Adipocyte (in vitro differentiated cells): ENCODE measurements at places on chromosomes 11 and 22.

DNA sequence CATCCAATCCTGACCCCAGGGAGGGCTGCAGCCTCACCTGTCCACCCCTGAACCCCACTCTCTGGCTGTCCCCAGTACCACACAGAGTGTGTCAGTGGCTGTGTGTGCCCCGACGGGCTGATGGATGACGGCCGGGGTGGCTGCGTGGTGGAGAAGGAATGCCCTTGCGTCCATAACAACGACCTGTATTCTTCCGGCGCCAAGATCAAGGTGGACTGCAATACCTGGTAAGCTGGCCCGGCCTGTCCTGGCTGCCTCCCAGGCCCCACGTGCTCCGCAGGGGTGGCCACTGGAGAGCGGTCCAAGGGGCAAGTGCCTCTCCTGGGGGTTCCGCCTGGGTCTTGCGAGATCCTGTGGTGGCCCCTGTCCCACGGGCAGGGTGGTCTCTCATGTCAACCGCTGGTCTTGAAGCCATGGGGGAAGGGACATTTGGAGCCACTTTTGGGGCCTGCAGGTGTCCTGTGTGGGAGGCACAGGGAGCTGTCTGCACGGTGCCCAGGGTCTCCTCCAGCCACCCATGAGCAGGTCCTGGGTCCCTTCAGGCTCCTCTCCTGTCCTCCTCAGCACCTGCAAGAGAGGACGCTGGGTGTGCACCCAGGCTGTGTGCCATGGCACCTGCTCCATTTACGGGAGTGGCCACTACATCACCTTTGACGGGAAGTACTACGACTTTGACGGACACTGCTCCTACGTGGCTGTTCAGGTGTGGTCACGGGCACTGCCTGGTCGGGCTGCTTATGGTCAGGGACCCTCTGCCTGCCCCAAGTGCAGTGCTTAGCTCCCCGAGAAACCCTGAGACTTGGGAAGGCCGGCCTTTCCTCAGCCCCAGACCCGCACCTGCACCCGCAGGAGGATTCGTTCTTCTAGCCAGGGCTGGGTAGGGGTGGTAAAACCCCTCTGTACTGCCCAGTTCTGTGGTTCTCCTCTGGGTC lies 11.8 kb downstream of the MUC2 start:
- DNase-seq: no peak

GRCh38 chr22:35560366-35560765 lies 19.7 kb downstream of the RASD2 start:
- DNase-seq: no peak

- DNase-seq: no peak
Measured at GRCh38 chr11:114256967-114257286, 39.3 kb upstream of the NNMT start.

GRCh38 chr11:88521399-88521798 lies 183.9 kb upstream of the CTSC start:
- DNase-seq: no peak

DNA sequence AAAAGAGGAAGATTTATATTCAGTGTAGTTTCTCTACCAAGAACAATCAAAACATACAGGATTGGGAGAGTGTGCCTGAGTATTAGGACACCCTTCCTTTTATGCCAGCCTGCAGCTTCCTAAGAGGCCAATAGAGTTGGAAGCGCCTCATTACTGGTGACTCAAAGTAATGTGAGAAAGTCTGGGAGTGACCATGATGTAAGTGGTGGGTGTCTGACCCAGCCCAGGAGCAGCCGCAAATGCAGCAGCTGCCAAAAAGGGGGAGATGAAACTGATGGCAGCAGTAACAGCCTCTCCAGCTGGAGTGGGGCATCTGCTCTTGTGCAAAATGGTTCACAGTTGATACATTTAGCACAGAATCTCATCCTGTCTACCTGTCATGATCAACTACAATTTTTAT lies 62.0 kb downstream of the ZNF280B start:
- no peak for DNase-seq

GRCh38 chr11:12434325-12434654 lies 56.9 kb downstream of the PARVA start:
- DNase-seq: peak; percentile 57

DNA sequence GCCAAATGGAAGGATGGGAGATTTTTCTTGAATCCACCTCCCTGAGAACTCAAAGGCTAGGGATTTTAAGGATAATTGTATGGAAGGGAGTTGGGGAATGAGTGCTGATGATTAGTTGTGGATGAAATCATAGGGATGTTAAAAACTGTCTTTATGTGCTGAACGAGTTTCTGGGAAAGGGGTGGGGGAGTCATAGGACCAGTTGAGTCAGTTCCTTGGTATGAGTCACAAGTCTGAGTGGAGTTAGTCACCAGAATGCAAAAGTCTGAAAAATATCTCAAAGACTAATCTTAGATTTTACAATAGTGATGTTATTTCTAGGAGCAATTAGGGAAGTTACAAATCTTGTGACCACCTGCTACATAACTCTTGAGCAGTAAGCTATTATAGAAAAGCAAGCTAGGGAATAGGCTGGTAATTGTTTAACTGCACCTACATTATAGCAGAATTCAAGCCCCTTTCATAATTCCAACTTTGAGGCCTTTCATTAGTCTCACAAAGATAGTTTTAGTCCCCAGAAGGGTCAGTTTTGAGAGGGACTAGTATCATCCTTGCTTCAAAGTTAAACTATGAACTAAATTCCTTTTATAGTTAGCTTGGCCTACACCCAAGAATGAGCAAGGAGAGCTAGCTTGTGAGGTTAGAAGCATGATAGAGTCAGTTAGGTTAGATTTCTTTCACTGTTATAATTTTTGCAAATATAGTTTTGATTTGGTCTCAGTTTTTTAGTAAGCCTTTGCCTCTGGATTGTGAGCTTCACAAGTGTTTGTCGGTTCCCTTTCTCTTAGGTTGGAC lies 668.0 kb downstream of the ETS1 start:
- peak; percentile 36 for DNase-seq

DNA sequence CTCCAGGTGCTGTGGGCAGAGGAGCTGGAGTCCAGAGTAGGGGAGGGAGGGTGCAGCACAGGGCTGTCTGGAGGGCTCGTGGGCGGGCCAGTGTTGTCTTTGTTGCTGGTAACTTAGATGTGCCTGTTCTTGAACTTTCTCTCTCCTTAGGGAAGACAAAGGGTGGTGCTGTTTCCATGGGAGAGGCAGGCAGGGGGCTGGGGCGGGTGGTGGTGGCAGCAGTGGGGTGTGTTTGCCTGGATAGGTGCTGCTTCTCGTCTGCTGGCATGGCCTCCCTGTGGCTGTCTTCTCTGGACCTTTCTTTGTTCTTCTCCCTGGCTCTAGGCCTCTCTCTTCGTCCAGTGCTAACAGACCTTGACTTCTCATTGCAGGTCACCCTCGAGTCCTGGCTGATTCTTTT lies 8.5 kb downstream of the SIDT2 start:
- no peak for DNase-seq

DNA sequence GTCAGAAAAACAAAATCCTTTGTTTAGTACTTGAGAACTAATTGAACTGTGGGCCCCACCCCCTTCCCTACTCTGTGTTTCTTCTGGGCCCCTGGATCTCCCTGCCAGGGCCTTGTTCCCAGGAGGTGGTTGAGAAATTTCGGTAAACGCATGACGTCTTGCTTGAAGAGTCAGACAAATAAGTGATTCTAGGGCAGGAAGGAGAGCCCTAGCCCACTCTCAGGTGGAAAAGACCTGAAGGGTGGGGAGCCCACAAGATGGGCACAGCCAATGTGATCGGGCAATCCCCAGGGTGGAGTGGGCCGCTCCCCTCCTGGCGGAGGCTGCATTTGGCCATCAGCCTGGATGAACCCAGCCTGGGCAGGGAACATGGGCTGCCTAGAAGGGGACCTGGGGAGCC lies 16.8 kb upstream of the P2RY2 start:
- no peak for DNase-seq

- DNase-seq: no peak
Measured at GRCh38 chr11:67983951-67984350, 19.9 kb downstream of the UNC93B1 start.

DNA sequence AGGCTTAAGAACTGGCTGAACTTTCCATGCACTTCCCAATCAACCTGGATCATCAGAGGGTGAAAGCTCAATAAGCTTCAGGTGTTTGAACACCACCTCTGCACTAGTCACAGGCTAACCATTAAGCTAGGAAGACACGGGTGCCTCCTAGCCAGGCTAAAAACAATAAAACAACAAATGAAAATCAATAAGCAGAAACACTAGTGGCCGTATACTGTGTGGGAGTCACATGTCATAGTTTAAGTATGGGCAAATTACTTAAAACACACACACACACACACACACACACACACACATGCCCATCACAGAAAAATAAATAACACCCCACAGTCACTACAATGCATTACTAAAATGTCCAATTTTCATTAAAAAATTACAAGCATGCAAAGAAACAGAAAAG lies 85.2 kb downstream of the APOL5 start:
- DNase-seq: peak; percentile 29

DNA sequence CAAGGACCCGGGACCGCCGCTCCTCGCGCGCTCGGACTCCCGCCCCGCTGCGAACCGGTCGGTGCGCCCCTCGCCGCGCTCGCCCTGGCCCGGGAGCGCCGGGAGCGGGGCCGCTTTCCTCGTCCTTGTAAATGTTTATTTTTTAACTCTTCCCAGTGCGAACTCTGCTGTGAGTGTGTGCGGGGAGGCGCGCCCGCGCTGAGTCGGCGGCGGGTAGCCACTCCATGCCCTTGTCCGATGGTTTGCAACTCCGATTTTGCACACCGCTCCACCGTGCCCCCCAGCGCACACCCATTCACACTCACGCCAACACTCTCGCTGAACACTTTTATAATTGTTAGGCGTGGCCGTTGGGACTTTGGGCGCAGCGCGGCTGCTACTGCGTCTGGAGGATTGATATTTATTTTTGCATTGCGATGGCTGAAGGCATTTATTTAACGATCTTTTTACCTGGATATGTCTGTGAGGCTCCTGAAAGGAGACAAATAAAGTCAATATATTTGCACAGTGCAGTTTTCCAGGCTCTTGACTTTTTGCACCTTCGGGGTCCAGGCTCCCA lies 1.0 kb downstream of the C11orf96 start:
- peak; percentile 41 for DNase-seq

- DNase-seq: no peak
Measured at GRCh38 chr11:94128291-94128745, 323 bp upstream of the PANX1 start.

DNA sequence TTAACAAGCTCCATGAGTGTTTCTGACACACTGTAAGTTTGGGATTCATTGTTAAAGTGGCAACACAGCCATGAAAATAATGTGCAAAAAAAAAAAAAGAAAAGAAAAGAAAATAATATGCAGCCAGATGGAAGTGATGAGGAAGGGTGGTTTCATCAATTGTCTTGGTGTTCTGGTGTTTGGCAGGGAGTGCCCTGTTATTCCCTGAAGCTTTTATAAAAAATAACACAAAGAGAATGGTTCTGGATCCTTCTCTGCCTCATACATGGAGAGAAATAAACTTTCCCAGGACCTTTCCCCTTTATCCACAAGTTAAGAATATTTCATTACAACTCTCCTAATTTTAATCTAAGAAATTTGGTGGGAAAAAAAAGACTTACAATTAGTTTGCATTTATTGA lies 16.7 kb downstream of the AMOTL1 start:
- DNase-seq: no peak

GRCh38 chr22:27420817-27421361 lies 380.7 kb downstream of the MN1 start:
- peak; percentile 96 for DNase-seq

DNA sequence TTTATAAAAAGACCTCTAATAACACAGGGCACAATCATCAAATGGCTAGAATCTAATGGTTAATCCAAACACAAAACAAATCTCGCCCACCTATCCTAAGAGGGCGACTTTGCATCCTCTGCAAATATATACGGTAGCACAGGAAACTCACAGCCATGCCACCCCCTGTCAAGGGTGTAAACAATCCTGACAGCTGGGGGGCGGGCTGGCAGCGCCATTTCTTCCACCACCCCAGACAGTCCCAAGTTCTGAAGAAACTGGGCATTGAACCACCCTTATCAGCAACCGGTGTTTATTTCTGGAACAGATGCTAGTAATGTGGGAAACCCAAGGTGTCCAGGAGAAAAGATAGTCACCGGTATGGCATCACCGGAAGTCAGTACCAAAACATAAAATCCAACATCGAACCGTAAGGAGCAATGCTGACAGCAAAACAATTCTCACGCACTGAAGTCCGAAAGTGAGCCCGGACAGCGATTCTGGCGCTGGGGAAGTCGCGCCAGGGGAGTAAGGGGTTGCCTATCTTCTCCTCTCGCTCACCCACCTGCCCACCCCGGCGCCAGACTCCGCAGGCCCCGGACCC lies 825 bp downstream of the FBXO3 start:
- peak; percentile 44 for DNase-seq

- peak; percentile 14 for DNase-seq
Measured at GRCh38 chr11:70712471-70712870, 314.1 kb downstream of the CTTN start.

- no peak for DNase-seq
Measured at GRCh38 chr22:46652081-46652846, 32.1 kb downstream of the GRAMD4 start.

DNA sequence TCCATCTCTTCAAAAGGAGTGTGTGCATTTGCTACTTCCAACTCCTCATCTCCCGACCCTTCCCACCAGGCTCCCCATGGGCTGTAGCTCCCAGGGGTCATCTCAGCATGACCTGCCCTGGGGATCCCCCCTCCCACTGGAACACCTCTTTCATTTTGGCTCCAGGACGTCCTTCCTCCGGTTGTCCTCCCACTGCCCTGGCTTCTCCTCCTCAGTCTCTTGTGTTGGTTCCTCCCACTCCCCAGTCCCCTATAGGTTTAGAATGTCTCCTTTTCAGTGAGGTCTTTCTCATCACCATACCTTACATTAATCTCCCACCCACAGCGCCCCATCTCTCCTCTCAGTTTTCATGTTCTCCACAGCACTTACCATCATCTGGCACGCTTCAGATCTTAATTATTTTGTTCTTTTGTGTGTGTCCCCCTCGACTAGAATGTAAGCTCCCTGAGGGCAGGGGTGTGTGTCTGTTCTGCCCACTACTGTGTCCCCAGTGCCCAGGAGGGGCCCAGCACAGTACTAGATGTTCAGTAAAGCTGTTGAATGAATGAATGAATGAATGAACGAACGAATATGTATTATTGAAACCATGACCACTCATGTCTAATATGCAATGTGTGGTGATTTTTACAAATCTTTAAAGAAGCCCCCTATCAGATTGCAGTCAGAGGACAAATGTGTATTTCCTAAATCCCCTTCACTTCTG lies 2.0 kb upstream of the TMA7B start:
- no peak for DNase-seq

- no peak for DNase-seq
Measured at GRCh38 chr22:44402196-44403111, 89.7 kb upstream of the SHISAL1 start.

- DNase-seq: peak; percentile 15
Measured at GRCh38 chr11:18615628-18616392, 16.2 kb downstream of the MISFA start.

DNA sequence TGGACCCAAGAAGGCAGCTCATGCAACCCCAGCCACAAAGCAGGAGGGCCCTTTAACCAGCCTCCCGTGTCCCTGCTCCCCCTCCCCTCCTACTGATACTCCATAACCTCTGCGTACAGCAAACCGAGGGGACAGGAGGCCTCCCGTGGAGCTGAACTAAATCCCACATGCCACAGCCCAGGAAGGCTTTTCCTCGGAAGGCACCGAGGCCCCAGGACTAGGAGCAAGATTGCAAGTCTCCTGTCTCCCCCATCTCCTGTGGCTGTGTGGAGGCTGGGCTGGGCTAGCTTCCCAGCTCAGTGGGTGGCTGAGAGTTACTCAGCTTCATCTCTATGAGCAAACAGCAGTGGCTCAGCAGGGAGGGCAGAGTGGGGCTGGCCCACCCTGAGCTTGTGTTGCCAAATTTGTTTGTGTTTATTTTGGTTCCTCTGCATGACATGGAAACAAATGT lies 62.7 kb upstream of the NECTIN1 start:
- peak; percentile 53 for DNase-seq
